ENCODE measurements at places on chromosomes 4 and X.

DNA sequence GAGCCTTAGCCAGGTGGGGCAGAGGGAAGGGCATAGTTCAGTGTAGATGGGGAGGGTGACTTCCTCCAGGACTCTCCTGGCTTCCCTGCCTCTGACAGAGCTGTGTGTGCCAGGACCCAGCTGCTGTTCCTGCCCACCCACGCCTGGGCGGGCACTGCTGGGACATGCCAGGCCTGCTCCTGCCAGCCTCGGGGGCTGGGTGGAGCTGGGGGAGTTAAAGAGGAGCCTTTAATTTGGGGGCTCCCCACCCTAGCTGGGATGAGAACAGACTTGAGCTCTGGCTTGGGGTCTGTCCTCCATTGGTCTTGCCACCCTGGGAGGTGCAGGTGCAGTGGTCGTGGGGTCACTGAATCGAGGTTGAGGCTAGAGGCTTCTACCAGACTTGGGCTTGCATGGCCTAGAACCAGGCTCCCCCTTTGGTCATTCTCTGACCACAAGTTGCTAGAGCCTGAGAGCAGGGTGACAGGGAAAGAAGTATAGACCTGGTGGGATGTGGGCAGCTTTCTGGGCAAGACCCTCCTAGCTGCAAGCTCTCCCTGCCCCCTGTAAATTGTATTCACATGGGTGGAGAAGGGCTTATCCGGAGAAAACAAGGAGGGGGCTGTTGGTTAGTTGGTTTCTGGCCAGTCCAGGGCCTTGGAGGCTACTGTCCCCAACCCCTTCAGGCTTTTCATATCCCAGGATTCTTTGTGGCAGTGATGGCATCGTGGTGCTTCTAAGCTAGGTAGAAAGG is 5.7 kb downstream of the EFNB1 start:
- no peak for DNase-seq

- no peak for DNase-seq
These were observed 61.4 kb downstream of the BEX1 start for GRCh38 chrX:103002576-103002975.

- no peak for DNase-seq
These were observed 281.3 kb downstream of the FRMPD4 start for GRCh38 chrX:12419591-12419990.

- DNase-seq, result no peak
These were observed at the start of gene ASB12 for GRCh38 chrX:64230123-64230970. Gene ASB12 (minus strand): TSS chrX:64230607. CDS start chrX:64225650, 4,957 bp downstream.

GRCh38 chr4:61866378-61867030 is 666.4 kb downstream of the ADGRL3 start:
- no peak for DNase-seq

GRCh38 chrX:18955676-18956075 is 28.2 kb downstream of the PHKA2 start:
- DNase-seq, result no peak

DNA sequence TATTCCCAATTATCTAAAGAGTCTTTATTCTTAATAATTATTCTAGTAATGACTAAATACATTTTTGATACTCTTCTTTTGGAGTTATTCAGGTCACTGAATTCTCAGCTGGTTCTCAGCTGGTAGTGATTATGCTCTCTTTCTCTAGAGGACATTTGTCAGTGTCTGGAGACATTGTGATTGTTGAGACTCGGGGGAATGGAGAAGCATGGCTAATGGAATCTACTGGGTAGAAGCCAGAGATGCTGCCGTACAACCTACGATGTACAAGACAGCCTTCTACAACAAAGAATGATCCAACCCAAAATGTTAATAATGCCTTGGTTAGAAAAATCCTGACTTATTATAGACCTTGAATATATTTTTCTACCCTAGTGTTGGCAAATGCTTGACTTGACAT is 149.2 kb upstream of the ANKRD50 start:
- no peak for DNase-seq

- no peak for DNase-seq
These were observed 664.3 kb upstream of the TENM3 start for GRCh38 chr4:181578911-181579310.

DNA sequence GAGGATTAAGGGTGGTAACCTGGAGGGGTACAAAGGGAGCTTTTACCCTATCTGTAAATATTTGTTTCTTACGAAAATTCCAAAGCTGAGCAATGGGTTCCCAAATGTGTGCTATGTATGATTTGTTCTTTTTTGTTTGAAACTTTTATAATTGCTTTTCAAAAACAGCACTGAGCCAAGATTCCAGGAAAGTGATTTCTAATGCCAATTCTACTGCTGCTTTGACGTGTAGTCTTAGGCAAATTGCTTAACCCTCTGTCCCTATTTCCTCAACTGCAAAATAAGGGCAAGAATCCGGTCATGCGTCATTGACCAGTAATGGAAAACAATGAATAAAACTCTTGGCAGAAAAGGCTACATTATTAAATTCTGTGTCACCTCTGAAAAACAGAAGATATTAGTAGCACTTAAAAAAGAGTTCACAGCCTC is 454.7 kb downstream of the IL15 start:
- no peak for DNase-seq

GRCh38 chr4:1187182-1187581 is 14.8 kb upstream of the SPON2 start:
- no peak for DNase-seq

Data from activated T-helper 9 cell treated with anti-CD3 and anti-CD28 coated beads, Interleukin-2, amount 50 U/mL, for 16 hours (primary cell).